ENCODE measurements at places on chromosomes 13 and 19.

DNA sequence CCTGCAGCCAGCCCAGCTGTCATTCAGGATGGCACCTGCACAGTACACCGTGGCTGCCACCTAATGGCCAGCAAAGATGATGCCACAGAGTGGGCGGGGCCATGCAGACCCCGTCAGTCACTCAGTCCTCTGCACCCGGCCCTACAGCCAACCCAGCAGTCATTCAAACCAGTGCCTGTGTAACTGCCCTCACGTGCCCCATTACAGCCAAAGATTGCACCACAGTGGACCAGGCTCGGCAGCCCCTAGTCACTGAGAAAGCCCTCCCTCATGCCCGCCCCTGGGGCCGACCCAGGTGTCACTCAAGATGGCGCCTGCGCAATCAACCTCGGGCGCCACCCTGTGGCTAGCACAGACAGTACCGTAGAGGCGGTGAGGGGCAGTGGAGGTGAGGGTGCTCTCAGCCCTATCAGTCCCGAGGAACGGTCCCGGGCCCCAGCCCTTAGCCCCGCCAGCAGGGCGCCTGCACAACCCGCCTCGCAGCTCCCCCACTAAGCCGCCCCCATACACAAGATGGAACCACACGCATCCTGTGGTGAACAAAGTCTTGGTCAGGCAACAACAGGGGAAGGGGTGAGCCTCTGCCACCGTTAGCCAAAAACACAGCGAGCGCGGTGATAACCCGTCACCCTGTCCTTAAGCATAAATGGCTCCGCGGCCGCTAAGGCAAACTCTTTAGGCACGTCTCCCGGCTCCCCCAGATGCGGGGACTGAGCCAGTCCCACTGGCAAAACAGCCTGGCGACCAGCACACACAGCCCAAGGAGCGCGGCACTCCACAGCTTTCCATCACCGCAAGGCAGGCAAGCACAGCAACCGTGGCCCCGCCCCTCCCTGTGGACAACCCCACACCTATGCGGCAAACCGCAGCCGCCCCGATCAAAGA, 2.3 kb downstream of the PEG3 start:
- DNase-seq, result no peak

DNA sequence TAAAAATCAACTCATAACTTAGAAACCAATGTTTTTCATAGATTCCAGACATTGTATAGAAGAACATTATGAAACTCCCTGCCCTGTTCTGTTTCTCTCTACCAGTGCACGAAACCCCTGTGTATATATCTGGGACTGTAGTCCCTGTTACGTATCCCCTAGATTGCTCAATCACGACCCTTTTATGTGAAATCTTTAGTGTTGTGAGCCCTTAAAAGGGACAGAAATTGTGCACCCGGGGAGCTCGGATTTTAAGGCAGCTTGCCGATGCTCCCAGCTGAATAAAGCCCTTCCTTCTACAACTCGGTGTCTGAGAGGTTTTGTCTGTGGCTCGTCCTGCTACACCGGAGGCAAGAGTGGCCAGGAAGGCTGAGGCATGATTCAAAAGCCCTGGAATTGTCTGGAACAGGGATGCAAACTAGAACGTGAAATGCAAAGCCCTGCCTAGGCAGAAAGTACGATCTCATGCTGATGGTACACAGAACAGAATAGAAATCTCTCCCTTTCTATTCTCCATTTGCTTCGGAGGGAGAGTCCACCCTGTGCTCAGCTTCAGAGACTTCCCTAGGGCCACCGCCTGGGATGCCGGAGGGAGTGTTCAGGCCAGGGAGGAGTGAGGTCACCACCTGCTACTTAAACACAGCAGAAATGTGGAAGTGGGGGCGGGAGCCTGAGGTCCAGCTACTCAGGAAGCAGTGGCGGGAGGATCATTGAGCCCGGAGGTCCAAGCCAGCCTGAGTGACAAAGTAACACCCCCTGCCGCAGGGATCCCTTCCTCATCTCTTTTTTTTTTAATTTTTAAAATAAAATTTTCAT, 758 bp upstream of the ZNF888 start:
- no peak for DNase-seq

DNA sequence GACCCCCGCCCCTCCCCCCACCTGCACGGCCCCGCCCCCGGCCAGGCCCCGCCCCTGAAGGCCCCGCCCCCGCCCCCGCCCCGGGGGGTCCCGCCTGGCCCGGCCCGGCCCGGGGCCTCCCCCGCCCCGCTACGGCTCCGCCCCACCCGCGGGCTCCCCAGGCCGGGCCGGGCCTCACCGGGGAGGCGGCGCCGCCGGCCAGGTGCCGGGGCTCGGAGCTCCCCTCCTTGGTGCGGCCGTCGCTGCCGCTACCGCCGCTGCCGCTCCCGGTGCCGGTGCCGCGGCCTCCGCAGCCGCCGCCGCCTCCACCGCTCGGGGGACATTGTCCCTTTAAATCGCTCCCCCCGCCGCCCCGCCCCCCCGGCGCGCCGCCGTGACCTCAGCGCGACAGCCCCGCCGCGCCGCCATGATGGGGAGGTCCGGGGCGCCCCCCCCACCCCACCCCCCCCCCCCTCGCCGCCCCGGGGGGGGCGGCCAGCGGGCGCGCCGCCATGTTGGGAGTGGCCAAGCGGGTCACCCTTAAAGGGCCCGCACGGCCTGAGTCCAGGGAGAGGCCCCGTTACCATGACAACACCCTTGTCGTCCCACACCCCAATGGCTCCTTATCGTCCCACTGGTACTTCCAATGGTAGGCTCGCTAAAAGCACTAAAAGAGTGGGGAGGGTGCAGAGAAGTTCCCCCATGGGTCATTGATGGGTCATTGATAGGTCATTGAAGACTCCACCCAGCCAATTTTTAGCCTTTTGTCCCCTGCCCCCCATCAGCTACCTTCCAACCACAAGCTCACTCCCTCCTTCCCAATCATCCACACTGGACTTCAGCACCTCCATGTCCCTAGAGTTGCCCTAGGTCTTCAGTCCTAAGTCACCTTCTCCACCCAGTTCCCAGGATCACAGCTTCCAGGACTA, at the start of gene WIZ:
WIZ (minus strand) TSS at position 337 of the 908 bp plus-strand sequence. CDS start 1,649 bp downstream, outside the sequence.
- peak; percentile 76 for DNase-seq

- no peak for DNase-seq
Observed at GRCh38 chr13:99144306-99144705, 56.3 kb upstream of the UBAC2 start.

- DNase-seq, result no peak
Observed at GRCh38 chr19:13003081-13003480, 7.8 kb downstream of the NFIX start.

DNA sequence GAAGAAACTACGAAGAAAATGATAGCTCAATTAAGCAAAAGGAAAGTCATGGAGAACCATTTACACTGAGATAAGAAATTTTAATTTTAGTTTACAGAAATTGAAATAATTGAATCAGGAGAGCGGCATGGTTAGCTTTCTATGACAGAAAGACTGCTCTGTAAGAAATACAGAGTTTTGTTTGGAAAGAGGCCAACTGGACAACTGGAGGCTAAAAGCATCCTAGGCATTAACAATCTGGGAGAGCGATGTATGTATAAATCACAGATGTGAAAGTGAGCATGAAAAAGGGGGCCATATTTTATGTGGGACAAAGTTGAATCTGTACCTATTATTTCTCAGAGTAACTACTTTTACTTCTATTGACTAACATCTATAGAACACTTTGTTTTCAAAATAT, 1608.8 kb upstream of the PCDH20 start:
- DNase-seq, result no peak
